ENCODE measurements at places on chromosomes 5 and 9.

DNA sequence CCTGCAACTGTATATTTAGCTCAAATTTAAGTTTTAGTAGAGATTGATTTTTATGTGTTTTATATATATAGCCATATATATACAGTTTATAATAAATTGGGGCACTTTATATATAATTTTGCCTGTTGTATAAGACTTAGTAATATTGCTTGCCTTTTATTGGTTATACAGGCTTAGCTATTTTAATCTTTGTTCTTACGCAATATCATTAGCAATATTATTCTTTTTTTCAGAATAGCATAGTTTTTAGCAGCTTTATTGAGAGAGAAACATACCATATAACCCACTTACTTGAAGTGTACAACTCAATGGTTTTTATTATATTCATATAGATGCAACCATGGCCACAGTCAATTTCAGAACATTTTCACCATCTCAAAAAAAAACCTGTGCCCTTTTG lies 28.0 kb downstream of the CDO1 start:
- no peak for DNase-seq

DNA sequence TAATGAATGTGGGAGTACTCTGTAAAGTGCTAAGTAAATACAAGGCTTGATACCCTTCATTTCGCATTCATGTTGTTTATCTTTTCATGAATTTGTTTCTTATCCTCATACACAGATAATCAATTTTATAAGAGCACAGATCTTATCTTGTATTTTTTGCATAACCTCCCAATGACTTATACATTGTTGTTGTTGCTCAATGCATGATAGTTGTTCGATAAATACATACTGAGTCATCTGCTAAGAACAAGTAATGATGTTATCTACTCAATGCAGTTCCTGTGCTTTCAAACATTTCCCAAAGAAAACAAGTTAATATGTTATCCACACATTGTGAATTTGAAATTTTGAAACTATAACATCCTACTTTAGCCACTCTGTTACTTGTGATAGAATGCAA lies 60.7 kb downstream of the TAF11L14 start:
- no peak for DNase-seq

DNA sequence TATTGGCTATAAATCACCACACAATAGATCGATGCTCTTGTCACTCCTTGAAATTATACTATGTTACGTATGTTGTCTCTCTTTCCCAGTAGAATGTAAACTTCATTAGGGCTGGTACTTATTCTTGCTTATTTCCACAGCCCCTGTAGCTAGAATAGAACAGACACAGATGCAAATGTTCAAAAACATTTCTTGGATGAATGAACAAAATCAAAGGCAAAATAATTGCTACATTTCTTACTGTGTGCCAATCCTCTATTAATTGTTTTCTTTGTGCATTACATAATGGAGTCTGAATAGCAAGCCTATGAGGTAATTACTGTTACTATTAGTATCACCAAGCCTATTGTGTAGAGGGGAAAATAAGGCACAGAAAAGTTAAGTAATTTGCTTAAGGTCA lies 725 bp upstream of the OR13C2 start:
- no peak for DNase-seq

DNA sequence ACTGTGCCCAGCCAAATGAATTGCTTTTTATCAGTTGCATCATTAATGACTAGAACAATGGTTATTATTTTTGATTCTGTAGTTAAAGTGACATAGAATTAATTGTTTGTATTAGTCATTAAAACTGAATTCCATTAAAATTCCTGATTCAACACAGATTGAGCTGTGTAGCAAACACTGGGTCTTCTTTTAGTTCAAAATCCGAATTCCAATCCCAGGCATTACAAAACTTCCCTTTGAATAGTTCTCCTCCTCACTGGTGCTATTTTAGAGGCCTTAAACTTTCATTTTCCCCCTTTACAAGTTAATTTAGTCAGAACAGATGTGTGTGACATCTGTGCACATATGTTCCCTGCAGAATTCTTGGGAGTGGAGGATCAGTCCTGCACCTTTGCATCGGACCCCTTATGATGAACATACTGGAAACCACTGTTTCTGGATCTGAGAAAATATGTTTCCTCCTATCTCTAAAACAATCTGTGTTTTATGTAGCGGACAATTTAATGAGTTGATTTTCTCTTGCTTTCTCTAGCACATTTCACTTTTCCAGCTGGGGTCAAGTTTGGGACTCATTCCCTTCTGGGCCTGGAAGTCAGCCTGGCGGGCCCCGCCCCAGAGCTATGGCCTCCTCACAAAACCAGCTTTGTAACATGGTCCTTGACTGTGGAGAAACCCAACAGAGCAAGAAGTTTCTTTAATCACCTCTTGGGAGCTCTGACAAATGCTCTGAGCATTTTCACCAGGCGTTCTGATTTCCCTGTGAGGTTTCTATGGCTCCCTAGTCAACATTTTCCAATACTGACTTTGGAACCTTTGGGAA lies 87.9 kb upstream of the MAMDC2 start:
- DNase-seq, result no peak

- DNase-seq, result no peak
Observed at GRCh38 chr9:135163023-135163780, 75.7 kb downstream of the OLFM1 start.

- no peak for DNase-seq
Observed at GRCh38 chr9:135741276-135742219, 39.6 kb downstream of the KCNT1 start.

DNA sequence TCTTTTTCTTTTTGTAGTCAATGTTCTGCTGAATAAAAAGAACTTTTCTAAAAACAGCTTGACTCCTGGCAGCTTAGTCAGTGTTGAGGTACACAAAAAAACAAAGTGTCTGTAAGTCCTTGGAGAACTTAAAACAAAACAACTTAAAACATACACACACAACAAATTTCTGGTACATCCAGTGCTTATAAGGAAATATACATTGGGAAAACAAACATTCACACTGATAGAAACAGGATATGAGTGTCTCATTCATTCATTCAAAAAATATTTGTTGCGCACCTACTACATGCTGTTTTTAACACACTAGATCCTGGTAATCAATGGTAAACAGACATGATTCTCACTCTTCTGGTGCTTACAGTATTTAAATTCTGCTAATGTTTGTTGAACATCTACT lies 27.4 kb upstream of the MEGF9 start:
- DNase-seq, result no peak

DNA sequence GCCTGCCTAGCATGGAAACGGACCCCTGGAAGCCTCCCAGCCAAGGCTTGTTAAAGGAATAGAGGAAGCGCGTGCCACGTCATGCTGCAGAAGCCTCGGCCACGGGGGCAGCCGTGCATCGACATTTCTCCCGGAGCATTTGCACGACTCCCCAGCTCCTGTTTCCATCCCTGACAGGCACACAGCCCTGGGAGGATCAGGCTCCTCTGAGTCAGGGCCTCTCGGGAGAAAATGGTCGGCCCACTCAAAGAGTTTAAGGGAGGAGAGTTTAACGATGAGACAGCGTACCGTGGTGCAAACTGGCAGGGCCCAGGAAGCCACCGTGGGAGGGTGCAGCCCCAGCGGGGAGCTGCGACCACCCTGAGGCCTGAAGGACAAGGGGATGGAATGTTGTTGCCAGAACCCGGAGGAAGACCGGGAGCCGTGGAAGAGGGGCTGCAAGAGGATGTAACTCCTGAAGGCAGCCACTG lies 213.6 kb downstream of the PAX5 start:
- DNase-seq, result no peak

DNA sequence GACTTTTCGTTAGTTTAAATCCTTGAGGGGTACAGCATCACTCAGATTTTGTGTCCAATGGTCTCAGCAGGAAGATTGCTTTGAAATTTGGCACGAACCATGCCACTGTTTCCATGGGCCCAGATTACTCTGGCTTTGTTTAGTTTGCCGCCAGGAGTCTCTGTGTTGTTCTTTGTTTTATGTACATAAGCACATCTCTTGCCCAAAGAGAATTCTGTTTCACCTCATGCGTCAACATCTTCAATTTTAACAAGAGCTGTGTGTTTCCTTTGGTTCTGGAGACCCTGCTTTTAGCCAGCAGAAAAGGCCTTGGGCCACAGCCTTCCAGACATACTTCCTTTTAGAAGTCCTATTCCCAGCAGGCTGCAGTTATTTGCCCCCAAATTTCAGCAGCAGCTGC lies 62.4 kb downstream of the TNPO1 start:
- no peak for DNase-seq

DNA sequence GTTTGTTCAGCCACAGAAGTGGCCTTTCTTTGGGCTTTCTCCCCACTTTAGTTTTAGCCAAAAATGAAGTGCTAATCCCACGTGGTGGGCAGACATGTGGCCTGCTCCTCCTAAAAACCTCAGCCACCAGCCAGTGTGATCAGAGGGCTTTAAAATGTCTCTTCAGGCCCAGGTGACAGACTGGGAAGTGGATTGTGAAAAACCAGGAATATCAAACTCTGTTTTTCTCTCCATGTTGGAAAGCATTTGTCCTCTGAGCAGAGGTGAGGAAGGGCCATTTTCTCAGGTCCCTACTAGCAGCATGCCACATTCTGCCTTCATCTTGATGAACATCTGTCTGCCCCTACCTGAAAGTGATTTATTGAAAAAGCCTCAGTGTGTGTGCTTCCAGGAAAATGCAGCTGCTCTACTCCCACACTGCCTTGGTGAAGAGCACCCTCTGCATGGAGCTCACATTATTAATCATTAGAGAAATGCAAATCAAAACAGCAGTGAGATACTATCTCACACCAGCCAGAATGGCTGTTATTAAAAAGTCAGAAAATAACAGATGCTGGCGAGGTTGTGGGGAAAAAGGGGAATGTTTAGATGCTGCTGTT lies 181.2 kb upstream of the DMAC1 start:
- DNase-seq, result no peak

- no peak for DNase-seq
Observed at GRCh38 chr5:150655221-150655620, 5.8 kb upstream of the MYOZ3 start.

- DNase-seq, result no peak
Observed at GRCh38 chr9:113479174-113479621, 15.7 kb downstream of the RGS3 start.

- DNase-seq, result no peak
Observed at GRCh38 chr9:125650271-125650737, 56.7 kb downstream of the MAPKAP1 start.

GRCh38 chr5:54844905-54845566 lies 140.4 kb downstream of the ESM1 start:
- no peak for DNase-seq

DNA sequence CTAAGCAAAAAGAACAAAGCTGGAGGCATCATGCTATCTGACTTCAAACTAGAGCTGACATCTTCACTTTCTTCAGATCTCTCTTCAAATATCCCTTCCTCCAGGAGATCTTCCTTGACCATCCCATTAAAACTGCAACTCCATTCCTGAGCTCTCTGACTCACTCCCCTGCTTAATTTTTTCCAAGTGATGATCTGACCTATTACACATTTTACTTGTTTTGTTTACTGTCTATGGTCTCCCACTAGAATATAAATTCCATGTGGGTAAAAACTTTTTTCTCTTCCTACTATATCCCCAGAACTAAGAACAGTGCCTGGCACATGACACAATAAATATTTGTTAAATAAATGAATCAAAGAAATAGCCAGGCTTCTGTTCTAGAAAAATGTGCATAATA lies 87.5 kb downstream of the SLIT3 start:
- no peak for DNase-seq

DNA sequence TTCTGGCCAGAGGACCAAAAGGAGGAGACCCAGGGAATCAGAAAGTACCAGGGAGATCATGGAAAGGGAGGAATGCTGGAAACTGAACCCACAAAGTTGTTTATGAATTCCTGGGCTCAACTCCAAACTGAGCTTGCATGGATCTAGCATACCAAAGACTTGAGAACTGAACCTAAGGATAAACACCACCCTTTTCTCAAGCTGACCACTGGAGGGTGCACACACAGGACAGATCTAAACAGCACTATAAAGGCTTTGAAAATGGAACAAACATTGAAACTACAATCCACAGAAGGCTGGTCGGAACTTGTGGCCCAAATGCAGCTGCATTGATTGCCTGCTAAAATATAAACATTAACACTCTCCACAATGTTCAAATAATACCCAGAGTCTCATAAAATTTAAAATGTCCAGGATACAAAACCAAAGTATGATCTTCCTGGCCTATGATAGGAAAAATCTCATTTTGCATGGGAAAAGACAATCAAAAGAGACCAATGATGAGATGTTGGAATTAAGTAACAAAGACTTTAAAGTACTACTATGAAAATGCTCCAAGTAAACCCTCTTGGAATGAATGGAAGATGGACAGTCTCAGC lies 15.6 kb upstream of the IRF1 start:
- no peak for DNase-seq

GRCh38 chr5:122180863-122181548 lies 51.7 kb downstream of the ZNF474 start:
- DNase-seq, result no peak

DNA sequence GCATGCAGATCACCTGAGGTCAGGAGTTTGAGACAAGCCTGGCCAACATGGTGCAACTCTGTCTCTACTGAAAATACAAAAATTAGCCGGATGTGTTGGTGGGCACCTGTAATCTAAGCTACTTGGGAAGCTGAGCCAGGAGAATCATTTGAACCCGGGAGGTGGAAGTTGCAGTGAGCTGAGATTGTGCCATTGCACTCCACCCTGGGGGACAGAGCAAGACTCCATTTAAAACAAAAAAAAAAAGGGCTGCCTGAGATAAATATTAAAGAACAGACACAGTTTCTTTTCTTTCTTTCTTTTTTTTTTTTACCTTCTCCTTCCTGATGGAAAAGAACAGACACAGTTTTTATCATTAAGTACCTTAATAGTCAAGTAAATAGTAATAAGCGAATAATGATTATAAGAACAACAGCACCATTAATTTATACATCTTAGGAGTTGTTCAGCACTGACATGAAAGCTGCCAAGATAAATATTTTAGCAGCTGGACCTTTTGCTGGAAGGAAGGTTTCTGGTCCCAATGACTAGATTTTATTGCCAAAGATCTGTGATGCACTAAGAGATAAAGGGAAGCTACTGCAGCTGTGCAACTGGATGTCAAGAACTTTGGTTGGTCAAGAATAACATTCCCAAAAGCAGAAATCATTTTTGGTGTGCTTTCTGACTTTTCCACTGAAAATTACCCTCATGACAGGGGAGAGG lies 7.0 kb downstream of the CENPP start:
- DNase-seq, result no peak

DNA sequence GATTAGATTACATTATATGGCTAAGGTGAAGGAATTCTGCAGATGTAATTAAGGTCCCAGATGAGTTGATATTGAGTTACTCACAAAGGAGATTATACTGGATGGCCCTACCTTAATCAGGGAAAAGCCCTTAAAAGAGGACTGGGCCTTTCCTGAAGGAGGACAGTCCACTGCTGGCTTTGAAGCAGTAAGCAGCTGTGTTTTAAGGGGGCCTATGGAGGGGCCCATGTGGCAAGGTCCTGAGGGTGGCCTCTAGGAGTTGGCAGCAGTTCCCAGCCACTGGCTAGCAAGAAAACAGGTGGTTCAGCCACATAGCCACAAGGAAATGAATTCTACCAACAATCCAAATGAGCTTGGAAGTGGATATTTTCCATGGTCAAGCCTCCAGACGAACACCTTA lies 36.4 kb upstream of the GDNF start:
- no peak for DNase-seq

All from stimulated activated CD4-positive, alpha-beta T cell treated with anti-CD3 and anti-CD28 coated beads, TNF-alpha, amount 100 ng/mL, for 48 hours (primary cell).